ENCODE measurements at places on chromosomes 11 and 22. TPM values are rescaled to one million over a fixed set of nuclear protein-coding genes. Genes with fewer than 3 reads are reported as not detected.

SELENOH gene
- total RNA-seq: 91.7 TPM

PEX16 gene
- 31.7 TPM for total RNA-seq

ADM gene
- total RNA-seq: 9.2 TPM

MUC2 gene
- not detected for total RNA-seq

TECTA gene
- 1.3 TPM for total RNA-seq

Data from ovary (tissue), 10 donors.